D341Med (cell line): ENCODE measurements at places on chromosomes 5 and 9.

GRCh38 chr5:60287174-60287771 is 393.7 kb upstream of the PDE4D start:
- peak; percentile 66 for DNase-seq

GRCh38 chr5:138105709-138106108 is 21.9 kb downstream of the WNT8A start:
- DNase-seq = no peak

GRCh38 chr9:129696944-129697655 is 31.7 kb downstream of the PRRX2 start:
- DNase-seq = peak; percentile 94

DNA sequence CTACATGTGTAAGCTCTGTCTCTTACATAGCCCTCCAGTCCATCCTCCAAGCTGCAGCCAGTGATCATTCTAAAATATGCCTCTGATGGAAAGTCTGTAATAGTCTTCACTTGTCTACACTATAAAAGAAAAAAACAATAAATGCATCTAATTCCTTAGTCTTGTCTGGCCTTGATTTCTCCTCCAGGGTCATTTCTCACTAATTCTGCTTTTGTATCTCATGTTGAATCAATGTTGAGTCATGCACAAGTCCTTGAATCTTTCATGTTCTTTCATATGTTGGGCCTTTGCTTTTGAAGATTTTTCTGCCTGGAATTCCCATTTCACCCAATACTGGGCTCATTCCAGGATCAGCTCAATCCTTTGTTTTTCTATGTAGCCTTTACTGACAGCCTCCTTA is 121.1 kb upstream of the TRIM32 start:
- no peak for DNase-seq

- DNase-seq = no peak
These were observed 61.8 kb downstream of the ERAP1 start for GRCh38 chr5:96745844-96746531.

GRCh38 chr9:33818167-33818846 is 1.3 kb downstream of the UBE2R2 start:
- no peak for DNase-seq

DNA sequence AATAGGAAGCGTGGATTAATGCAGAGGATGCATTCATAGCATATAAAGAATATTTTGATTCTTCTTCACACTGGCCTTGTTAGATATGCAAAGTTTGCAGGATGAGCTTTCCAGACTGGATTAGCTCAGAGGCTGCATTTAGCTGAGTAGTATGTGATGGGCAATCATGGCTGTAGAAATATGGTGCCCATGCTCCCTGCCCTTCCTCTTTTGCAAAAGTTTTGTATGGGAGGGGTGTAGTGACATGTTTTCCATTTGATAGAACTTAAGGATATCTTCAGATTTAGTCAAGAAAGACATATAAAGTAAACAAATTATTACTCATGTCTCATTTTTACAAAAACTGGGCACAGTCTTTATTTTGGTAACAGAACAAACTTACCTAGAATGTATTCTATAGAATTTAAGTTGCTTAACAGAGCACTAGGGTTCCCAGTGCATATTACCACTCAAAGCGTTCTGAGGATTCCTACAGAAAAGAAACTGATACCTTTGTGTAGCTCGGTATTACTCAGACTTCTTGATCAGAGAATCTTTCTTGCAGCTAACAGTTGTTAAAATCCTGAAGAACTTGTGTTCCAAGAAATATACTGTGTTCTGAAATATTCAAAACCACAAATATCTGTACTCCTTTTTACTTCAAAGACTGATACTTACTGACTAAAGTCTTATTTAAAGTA is 9.8 kb downstream of the GTF3C4 start:
- DNase-seq = no peak

GRCh38 chr9:69009708-69010107 is 4.2 kb downstream of the PRKACG start:
- DNase-seq = no peak

- DNase-seq = no peak
These were observed 246.9 kb downstream of the NR3C1 start for GRCh38 chr5:143156572-143156971.

GRCh38 chr9:7671847-7672246 is 127.7 kb downstream of the DMAC1 start:
- no peak for DNase-seq

GRCh38 chr9:126517833-126518356 is 95.8 kb upstream of the LMX1B start:
- DNase-seq = no peak

GRCh38 chr5:91162534-91163381 is 220.4 kb downstream of the ARRDC3 start:
- no peak for DNase-seq

DNA sequence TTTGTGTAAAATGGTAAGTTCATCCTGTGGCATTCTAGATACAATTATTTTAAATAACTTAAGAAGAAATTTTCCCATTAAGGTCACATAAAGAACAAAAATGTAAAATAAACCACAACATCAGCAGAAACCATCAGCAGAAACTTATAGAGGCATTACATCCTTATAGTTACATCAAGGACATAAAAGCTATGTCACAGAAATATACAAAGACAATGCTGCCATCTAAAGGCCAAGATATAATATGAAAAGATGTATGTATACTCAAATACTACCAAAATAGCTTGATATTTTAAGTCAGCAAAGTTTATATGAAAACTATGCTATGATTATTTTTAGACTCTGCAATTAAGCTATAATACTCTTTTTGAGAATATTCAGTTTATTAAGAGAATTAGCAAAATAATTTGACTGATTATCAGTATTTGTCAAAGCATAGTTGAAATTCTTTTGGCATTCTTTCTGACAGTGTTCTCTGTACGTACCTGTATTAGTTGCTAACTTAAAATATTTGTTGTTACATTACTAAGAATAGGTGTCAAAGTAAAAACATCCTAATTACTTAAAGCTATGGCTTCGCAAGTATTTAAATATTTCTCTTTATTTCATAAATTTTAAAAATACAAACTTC is 36.2 kb downstream of the FBXL17 start:
- DNase-seq = peak; percentile 12

GRCh38 chr5:143213851-143214363 is 189.6 kb downstream of the NR3C1 start:
- no peak for DNase-seq

GRCh38 chr9:81685763-81686613 is 3.4 kb downstream of the TLE1 start:
- no peak for DNase-seq

- DNase-seq = peak; percentile 5
These were observed 40.7 kb upstream of the ADAMTS2 start for GRCh38 chr5:179385914-179386313.

- no peak for DNase-seq
These were observed 7.4 kb downstream of the TRAF1 start for GRCh38 chr9:120918931-120919842.

DNA sequence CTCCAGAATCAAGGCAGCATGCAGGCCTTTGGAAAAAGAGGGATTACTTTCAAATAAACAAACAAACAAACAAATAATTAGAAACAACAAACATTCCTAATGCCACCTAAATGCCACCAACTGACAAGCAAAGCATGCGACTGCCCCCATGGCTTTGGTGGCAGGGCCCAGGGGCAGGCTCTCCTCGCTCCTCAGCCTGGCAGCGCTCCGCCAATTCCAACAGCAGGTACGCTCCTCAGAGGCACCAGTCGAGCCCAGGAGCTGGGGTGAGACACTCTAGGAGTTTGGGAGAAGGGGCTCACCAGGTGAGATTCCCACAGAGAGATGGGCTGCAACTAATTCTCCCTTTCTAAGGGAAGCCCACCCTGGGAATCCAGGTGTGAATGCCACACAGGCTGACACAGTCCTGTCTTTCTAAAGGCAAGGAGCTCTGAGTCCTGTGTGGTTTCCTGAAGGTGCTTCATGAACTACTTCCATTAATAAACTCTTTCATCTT is 27.8 kb downstream of the CSF2 start:
- DNase-seq = no peak

- no peak for DNase-seq
These were observed 171.2 kb downstream of the CWC27 start for GRCh38 chr5:64939772-64940510.

DNA sequence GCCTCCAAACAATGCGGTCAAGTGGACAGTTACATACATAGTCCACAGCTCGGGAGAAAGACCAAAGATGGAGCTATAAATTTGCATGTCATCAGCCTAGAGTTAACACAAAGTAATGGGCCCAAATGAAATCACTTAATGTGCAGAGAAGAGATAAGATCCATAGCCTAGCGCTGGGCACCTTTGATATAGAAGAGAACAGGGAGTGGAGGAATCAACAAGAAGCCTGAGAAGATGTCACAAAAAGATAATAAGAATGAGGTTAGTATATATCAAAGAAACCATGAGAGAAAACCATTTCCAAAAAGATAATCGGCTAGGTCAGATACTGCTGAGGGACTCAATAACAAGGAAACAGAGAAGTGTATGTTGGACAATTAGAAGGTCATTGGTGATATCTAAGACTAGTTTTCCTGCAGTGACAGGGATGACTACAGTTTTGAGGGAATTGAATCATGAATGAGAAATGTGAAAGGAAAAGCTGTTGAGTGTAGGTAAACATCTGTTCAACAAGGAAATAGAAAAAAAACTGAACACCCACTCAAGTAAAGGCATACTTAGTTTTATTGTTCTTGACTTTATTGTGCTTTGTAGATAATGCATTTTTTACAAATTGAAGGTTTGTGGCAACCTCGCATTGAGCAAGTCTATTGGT is 68.7 kb upstream of the CDH6 start:
- no peak for DNase-seq

GRCh38 chr5:179767496-179768100 is 26.2 kb upstream of the LTC4S start:
- no peak for DNase-seq

GRCh38 chr5:177303121-177303924 is at the start of the genes PRELID1 and RAB24:
TSS of gene PRELID1 (plus strand) at chr5:177303799. CDS start at chr5:177303986, 187 bp downstream.
TSS of gene RAB24 (minus strand) at chr5:177303719. CDS start at chr5:177303288, 431 bp downstream.
- peak; percentile 96 for DNase-seq
